ENCODE measurements at places on chromosomes 13 and 19.
A peak's percentile ranks its signal among the peaks of the same experiment; 100 is the strongest.

- no peak for DNase-seq
These were observed 80.1 kb downstream of the DCLK1 start for GRCh38 chr13:36051082-36051481.

GRCh38 chr13:44734201-44734707 is 158.1 kb upstream of the TSC22D1 start:
- DNase-seq, result no peak

GRCh38 chr13:75764251-75764925 is 128.3 kb downstream of the LMO7 start:
- no peak for DNase-seq

DNA sequence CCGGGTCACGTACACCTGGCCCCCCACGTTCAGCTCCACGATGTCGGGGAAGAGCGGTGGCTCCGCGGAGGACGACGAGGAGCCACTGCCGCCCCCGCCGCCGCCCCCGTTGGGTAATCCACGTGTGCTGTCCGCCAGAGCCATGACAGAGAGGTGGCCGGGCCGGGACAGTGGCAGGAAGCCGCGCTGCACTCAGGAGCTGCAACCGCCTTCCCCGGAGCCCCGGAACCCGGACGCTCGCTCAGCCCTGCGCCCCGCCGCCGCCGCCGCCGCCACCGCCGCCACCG is 257 bp downstream of the KCTD12 start:
- no peak for DNase-seq

- DNase-seq, result no peak
These were observed 2.7 kb upstream of the RPS16 start for GRCh38 chr19:39438270-39438934.

DNA sequence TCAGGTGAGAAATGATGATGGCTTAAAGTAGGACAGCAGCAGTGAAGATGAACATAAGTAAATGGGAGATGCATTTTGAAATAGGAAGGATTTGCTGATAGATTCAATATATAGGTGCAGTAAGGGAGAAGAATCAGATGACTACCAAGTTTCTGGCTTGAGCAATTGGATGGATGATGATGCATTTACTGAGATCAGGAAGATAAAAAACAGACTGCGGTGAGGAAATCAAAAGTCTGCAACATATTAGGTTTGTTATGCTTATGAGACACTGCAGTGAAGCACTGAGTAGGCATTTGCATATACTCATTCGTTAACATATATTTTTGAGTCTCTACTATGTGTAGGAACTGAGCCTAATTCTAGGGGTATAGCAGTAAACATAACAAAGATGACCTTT is 184.2 kb downstream of the LACC1 start:
- DNase-seq, result no peak

DNA sequence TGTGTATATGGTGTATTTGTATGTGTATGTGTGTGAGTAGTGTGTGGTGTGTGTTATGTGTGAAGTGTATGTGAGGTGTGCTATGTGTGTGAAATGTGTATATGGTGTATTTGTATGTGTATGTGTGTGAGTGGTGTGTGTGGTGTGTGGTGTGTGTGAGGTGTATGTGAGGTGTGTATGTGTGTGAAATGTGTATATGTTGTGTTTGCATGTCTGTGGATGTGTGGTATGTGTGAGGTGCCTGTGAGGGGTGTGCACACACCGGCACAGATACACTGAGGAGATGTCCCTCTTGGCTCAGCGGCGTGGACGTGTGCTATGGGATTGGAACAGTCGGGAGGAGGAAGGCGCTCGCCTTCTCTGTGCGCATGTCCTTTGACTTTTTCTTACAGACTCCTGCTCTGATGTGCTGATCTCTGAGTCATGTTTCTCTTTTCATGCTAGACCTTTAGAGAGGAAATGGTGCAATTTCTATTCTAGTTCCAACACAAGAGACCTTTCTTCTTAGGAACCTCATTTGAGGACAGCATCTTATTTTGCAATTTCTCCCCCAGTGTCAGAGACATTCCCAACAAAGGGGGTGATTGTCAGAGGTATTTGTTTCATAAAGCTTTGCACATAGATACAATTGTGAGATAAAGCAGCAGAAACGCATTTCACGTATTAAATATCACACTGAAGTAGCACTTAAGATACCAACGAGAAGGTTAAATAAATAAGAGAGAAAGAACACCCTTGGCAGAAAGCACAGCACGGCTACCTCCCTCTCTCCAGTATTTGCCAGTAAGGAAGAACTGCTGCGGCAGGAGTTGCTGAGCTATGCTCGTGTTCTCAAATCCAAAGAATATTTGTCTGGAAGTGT is 11.3 kb upstream of the TNFRSF19 start:
- peak; percentile 80 for DNase-seq

All from A549 (cell line).